HFFc6 (cell line): ENCODE measurements at places on chromosomes 6 and 20. TPM values are rescaled to one million over a fixed set of nuclear protein-coding genes. Genes with fewer than 3 reads are reported as not detected.

GRCh38 chr6:153117986-153118879, 12.8 kb downstream of the RGS17 start:
- DNase-seq = peak; percentile 58

GRCh38 chr6:155962276-155962675, 506.6 kb upstream of the NOX3 start:
- no peak for DNase-seq

DNA sequence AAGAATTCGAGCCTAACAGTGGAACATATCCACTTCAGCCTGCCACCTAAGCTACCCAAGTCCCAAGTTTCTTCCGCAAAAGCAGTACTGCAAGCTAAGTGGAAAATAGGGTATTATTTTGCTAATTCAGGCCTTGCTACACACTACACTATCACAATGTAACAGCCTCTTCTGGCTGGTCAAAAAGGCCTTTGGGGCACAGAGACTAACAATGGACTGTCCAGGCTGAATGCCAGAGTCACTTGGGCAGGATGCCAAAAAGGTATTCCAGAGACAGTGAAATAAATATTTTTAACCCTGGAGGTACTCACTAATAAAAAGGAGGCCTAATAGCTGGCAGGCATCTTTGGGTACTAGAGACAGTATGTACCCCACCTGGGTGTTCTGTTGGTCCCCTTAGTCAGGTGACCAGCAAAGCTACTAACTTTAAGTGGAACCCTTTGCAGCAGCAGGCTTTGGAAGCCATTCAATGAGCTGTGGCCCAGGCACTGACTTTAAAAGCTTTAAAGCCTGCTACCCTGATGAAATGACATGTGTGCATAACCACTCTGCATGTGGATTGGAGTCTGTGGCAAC, 692.1 kb downstream of the HTR1B start:
- no peak for DNase-seq

The LRRC1 gene
- 8.1 to 11.9 TPM (median 8.2 TPM) in 3 replicates for total RNA-seq

The LINC00237 gene
- not detected in 3 replicates for total RNA-seq

The TCP1 gene
- 207 and 213 TPM in 2 replicates for total RNA-seq

The CNPY3 gene
- 43.7 and 53.1 TPM in 2 replicates for total RNA-seq

The PSORS1C1 gene
- total RNA-seq = 3.3 to 3.9 TPM (median 3.8 TPM) in 3 replicates
